GF-D8 (cell line): ENCODE measurements at places on chromosomes 11 and 22.

- no peak for DNase-seq
These were observed 293.9 kb upstream of the PLET1 start for GRCh38 chr11:112554586-112554985.

- DNase-seq, result no peak
These were observed 305.8 kb upstream of the NCAM1 start for GRCh38 chr11:112655371-112655770.

- DNase-seq, result peak; percentile 26
These were observed at the start of gene PLXNB2 for GRCh38 chr22:50306753-50307749. Gene PLXNB2, minus strand, starts transcription at chr22:50307646. Its CDS starts 17,062 bp downstream, at chr22:50290584.

GRCh38 chr11:59756558-59756840 lies 1.3 kb downstream of the STX3 start:
- no peak for DNase-seq

DNA sequence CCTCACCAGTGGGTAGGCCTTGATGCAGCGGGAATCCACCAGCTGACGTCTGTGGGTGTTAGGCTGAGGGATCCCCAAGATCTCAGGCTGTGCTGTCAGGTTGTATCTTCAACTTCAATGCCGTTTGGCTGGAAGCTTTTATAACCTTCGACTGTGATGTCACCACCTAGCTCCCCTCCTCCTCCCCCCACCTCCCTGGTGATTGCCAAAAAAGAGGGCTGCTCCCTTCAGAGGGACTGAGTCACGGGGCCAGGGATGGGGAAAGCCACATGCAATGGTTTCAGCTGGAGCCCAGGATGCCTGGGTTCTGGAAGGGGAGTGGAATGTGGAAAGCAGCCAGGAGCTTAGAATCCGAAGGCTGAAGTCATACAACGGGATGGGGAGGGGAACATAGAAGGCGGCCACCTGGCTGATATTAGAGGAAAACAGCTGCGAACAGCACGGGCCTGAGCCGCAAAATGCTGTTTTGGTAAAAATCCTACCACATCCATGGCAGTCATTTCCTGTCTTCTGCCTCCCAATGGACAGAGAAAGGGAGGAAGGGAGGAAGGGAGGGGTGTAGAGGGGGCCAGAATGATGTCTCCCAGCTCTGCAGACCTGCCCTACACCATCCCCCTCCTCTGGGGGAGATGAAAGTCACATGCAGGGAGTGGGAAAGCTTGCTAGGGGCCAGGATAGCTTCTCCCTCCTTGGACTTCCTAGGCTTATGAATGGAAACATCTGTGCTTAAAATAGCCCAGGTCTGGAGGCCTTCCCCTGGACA lies at the start of gene LRRN4CL:
Gene LRRN4CL, minus strand, starts transcription at position 110 of the 763 bp plus-strand sequence. CDS start 1,022 bp downstream, outside the sequence.
- no peak for DNase-seq

GRCh38 chr22:25496396-25497064 lies 67.9 kb upstream of the GRK3 start:
- DNase-seq, result no peak

DNA sequence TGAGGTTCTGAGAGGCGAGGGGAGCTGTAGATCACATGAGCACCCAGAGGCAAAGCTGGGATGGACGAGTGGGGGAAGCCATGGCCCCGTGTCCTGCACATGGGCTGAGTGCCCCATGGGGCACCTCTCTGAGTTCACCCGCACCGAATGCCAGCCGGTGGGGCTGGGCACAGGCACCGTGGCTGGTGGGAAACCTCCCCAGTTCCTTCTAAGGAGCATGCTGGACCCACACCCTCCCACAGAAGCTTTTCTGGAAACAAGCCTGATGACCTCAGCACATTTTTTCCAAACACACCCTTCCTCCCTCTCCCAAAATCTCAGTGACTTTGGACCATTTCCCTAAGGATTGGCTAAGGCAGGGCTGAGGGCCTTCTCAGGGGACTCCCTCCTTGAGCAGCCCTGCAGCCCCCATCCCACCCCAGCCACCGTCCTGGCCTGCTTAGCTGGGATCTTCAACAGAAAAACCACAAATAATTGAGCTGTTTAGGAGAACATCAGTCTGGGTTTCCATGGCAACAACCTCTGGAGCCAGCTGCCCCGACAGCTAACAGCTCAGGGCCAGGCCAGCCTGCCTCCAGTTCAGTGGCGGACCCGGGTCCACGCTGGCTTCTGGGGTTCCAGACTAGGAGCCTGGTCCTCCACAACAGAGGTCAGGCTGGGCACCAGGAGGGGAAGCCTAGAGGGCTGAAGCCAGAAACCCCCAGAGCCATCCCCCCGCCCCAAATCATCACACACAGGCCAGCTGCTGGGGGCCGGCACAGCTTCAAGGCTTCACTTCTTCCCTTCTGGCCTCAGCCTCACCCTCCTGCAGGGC lies 18.1 kb upstream of the LINC01488 start:
- no peak for DNase-seq

GRCh38 chr11:117822074-117823033 lies 2.2 kb downstream of the FXYD2 start:
- no peak for DNase-seq
